ENCODE measurements at places on chromosomes 12 and 14.

- ATAC-seq: peak; percentile 61
Observed at GRCh38 chr14:73786636-73787485, 64.8 kb upstream of the PTGR2 start.

- ATAC-seq: no peak
Observed at GRCh38 chr12:107539196-107539939, 146.2 kb upstream of the PWP1 start.

DNA sequence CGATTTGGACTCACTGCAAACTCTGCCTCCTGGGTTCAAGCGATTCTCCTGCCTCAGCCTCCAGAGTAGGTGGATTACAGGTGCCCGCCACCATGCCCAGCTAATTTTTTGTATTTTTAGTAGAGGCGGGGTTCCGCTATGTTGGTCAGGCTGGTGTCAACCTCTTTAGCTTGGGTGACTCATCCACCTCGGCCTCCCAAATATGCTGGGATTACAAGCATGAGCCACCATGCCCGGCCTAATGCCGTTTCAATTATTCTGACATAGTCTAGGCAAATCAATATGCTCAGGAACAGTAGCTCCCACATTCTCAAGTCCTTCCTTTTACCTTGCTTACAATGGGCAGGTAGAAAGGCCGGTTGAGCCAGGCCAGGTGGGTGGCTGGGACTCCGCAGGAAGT, 82.0 kb upstream of the EEA1 start:
- no peak for ATAC-seq

GRCh38 chr14:102909462-102909861, 13.0 kb upstream of the AMN start:
- no peak for ATAC-seq

DNA sequence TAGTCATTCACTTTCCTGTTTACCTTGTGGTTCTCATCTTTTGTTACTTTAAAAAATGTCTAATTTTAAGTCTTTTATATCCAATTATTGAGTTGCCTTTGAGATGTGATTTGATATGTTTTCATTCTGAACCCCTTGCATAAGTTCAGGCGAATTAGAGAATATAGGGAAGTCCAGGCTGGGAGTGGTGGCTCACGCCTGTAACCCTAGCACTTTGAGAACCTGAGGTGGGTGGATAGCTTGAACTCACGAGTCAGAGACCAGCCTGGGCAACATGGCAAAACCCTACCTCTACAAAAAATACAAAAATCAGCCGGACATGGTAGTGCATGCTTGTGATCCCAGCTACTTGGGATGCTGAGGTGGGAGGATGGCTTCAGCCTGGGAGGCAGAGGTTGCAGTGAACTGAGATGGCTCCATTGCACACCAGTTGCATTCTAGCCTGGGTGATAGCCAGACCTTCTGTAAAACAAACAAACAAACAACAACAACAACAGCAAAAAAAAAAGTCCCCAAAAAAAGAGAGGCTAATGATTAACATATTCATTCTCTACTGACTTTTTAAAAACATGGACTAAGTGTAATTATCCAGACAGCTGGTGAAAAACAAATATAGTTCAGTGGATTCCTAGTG, 451.1 kb upstream of the RGS6 start:
- ATAC-seq: no peak

GRCh38 chr14:70886421-70887206, 20.6 kb upstream of the PCNX1 start:
- no peak for ATAC-seq

GRCh38 chr12:4763549-4763948, 43.3 kb downstream of the GALNT8 start:
- peak; percentile 33 for ATAC-seq

- ATAC-seq: no peak
Observed at GRCh38 chr12:48940181-48940580, 14.9 kb upstream of the FKBP11 start.

DNA sequence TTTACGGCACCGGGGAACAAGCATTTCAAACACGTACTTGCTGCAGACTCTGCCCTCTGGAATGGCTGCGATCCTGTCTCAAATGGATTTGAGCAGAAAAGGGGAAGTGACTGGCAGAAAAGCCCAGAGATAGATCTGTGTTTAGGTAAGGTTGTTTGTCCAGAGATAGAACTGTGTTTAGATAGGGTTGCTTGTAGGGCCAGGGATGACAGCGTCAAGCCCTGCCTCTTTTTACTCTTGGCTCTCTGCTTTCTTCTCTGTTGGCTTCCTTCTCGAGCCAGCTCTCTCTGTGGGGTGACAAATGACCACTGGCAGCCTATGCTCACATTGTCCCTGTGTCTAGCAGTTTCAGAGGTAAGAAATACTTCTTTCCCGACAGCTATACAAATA, 11.4 kb downstream of the DGLUCY start:
- no peak for ATAC-seq

DNA sequence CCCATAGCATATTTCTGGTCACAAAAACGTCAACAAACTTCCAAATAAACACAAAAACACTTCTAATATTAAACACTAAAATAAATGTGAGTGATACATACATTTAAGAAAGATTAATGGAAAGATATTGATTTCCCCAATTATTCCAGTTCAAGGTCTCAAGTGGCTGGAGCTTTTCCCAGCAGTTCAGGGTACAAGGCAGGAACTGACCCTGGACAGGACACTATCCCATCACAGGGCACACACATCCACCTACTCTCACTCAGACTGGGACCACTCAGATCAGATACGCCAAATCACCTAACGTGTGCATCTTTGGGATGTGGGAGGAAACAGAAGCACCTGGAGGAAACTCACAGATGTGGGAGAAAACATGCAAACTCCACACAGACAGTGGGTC, 50.4 kb downstream of the GCH1 start:
- ATAC-seq: no peak

- no peak for ATAC-seq
Observed at GRCh38 chr12:62127516-62127915, 132.7 kb upstream of the USP15 start.

DNA sequence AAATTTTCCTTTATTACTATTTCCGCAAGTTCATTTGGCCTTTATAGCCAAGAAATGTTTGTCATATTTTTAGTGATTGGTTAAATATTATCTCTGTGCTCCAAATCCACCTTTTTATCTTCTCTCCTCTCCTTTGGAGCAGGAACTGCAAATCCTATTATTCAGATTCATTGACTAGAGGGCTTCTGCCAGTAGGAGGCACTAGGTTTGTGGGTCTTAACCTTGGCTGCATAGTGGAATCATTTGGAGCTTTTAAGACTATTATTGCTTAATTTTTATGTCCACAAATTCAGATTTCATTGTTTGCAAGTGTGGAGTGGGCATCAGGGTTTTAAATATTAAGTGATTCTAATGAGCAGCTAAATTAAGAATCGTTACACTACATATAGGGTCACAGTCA, 75.3 kb upstream of the SYT10 start:
- no peak for ATAC-seq

DNA sequence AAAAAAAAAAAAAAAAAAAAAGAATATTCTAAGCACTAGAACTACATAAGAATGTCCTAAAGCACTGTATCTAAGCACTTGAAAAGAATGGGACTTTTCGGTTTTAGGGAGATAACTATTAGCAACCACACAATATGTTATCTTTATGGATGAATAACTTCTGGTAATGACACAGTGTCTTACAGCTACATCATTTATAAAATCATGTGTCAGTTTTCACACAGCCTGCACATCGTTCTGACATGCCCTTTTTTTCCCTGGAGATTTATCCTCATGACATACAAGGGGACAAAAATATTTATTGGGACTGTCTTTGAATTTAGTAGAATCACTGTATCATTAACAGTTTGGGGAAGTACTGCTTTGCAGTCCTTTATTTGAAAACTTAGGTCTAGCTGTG, 17.3 kb downstream of the TMEM19 start:
- ATAC-seq: no peak

GRCh38 chr12:83700838-83701237, 1014.1 kb downstream of the TMTC2 start:
- no peak for ATAC-seq

GRCh38 chr12:48875944-48876515, 10.4 kb upstream of the RND1 start:
- no peak for ATAC-seq

DNA sequence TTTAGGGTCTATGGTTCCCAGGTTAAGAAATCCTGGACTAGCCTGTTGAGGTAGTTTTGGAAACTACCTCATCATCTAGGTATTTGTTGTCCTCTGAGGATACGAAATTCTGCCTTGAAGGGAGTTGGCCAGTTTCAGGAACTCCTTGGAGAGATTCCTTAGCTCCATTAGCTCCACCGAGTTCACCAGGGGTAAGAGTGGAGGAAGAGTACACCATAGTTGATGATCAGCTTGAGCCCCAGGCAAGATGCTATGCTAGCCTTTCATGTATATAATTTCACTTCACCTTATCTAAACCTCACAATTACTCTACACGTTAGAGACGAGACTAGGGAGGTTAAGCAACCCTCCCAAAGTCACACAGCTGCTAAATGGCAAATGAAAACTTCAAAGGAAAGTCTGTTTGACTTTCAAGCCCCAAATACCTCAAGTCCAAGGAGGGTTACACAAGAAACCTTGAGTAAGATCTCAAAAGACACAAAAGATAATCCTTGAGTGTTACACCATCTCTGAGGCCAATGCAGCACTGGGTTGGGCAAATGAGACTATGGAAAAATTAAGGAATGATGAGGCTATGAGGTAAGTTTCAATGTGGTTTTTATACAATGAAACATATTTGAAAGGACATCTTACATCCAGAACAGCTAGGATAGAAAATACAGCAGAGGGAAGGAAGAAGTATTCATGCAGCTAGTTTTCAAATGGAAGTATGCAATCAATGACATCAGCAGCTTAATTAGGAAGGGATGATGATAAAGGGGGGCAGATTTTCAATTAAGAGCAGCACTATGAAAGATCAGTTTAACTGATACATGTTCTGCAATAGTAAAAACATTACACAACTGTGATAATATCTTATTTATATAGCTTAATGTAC, 97.2 kb upstream of the KRAS start:
- no peak for ATAC-seq

DNA sequence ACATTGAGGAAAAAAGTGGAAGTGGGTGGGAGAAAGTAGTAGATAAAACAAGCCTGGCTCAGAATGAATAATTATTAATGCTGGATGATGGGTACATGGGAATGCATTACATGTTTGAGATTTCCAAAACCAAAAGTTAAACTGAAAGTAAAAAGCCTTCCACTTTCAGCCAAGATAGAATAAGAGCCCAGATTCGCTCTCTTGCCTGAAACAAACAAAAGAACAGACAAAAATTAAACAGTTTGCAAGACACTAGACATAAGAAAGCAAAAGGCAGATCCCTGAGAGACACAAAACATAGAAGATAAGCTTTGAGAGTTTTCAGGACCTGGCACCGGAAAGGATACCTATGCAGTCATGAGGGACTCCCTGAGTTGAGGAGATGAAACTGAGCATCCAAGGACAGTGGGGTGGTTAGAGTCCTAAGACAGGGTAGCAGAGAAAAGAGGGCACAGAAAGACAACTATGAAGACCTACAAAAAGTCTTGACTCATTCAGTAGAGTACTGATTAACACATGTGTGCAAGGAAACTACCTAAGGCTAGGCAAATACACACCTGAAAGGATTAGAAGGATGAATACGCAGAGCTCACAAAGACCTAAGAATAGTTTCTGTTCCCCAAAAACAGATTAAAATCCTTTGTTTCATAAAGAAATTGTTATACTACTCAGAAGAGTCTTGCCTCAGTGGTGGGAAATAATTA, 54.1 kb downstream of the CEP83 start:
- ATAC-seq: peak; percentile 44

DNA sequence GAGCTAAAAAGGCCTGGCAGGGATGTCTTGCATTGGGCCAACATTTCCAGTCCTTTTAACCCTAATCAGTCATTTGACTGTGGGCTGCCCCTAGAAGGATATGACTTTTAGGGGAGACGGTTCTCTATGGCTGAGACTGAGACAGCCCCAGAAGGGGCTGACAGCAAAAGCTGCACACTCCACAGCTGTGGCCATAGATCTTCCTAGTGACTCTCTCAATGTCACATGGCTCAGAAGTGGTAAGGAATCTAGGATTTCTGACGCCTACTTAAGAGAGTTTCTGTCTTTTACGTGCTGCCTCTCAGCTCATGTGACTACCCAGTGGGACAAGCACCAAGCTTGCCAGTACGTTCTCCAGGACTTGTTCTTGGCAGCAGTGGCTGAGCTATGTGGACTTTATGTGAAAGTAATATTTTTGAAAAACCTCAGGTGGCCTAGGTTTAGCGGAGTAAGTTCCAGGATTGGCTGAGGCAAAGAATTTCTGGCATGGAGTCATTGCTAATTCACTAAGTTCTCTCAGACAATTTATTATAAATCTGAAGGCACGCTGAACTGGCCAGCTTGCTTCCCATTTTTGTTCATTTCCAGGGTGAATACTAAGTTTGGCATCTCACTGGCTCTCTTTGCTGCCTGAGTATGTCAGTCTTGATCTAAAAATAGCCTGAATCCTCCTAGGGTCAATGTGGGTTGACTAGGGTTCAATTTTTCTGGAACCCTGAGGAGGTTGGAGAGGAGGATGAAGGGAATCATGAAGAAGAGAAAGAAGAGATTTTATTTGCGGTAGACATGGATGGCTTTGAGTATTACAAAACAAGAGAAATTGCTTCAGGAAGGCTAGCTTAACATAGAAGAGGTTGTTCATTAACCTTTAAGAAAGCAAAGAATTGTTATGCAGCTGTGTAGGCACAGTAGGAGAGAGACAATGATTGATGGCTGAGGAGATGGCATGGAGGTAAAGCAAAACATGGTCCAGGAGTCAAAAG, 271.8 kb downstream of the AEBP2 start:
- no peak for ATAC-seq

GRCh38 chr12:24066865-24067264, 117.4 kb upstream of the SOX5 start:
- ATAC-seq: peak; percentile 85

DNA sequence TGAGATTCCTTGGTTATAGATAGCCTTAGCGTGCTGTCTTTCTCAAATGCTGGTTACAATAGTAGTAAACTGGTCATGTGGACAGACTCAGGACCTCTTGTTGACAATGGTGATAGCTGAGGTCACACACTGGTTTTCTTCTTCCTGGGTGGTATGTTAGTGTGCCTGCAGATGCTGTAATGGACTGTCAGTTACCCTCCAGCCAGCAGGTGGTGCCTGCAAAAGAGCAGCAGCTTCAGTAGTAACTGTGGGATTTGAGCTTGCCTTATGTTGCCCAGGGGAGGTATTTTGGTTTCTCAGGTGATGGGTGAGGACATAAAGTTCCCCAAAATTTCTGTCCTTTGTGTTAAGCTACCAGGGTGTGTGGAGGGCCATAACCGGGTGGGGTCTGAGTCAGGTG, 33.7 kb upstream of the SCAF11 start:
- ATAC-seq: no peak

DNA sequence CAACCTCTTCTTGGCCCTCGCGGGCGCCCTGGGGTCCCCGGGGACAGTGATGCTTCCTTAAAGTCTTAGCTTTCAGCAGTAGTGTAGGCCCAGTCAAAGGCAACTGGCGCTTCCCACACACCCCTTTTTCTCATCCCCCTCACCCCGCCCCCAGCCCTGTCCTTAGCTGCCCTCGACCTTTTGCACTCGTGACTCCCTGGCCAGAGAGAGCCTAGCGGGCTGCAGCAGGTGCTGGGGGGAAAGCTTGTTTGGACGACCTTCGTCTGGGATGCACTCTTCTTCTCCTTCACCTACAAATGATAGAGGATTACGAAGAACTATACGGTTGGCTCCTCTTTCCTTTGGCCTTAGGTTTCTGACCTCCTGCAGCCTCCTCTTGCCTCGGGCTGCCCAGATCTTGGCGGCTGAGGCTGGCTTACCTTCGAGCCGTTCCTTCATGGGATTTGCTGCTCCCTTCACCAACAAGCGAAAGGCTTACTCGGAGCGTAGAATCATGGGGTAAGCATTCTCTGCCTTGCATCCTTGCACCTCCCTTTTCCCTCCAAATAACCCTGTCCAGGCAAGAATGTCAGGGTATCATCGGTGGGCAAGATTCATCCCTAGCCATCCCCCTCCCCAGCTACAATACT, 815 bp downstream of the COQ10A start:
- no peak for ATAC-seq

All from SK-N-SH treated with all-trans-retinoic acid at 6 μM for 48 hours (cell line).